ENCODE measurements at places on chromosomes 2 and 18. TPM values are rescaled to one million over a fixed set of nuclear protein-coding genes. Genes with fewer than 3 reads are reported as not detected.
A peak's percentile ranks its signal among the peaks of the same experiment; 100 is the strongest.

DNA sequence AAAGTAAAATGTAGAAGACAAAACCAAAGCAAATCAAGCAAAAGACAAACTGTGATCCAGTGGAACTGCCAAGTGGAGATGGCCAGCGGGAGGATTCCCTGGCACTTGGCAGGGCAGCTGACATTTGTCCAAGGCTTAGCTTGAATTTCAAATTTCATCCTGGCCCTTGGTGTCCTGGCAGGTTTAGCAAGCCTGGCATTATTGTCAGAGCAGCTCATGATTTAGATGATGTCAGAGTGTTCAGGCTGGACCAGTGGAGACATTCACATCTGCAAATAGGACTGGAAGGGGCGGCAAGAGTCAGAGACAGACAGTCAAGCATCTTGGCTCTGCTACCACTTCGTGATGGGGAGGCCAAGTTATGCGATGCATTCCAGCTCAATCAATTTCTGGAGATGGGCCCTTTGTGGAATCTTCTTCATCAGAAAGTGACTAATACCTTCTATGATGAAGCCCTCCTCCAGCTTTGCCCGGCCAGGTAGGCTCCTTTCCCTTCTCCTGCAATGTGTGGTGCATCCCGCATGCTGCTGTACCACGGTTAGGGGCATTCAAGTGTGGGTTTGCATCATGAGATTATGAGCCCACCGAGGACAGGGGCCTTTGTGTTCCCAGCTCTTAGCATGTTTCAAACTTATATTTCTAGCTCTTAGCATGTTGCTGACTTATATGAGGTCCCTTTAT lies 199.7 kb downstream of the ANKRD30B start:
- H3K4me1 ChIP-seq, result no peaks in the 10 kb centered on the region
- H3K4me3 ChIP-seq, result no peak overlapping the region
- DNase-seq, result no peak

GRCh38 chr2:219388907-219389156 lies 1.1 kb upstream of the DNPEP start:
- H3K4me3 ChIP-seq, result no peak overlapping the region
- peak overlapping the region; percentile 79 for H3K27ac ChIP-seq
- no peak for DNase-seq
- peaks cover 9% of the 10 kb centered on the region for H3K4me1 ChIP-seq
- peaks cover 24% of the 10 kb centered on the region for H3K36me3 ChIP-seq

Gene AKAIN1
- 0.84 TPM for total RNA-seq

GRCh38 chr2:61774351-61774750 lies 79.5 kb downstream of the FAM161A start:
- no peak overlapping the region for H3K27ac ChIP-seq
- no peaks in the 10 kb centered on the region for H3K27me3 ChIP-seq
- no peak overlapping the region for H3K4me3 ChIP-seq
- H3K36me3 ChIP-seq, result no peaks in the 10 kb centered on the region

Gene WNT6
- 0.61 TPM for total RNA-seq

DNA sequence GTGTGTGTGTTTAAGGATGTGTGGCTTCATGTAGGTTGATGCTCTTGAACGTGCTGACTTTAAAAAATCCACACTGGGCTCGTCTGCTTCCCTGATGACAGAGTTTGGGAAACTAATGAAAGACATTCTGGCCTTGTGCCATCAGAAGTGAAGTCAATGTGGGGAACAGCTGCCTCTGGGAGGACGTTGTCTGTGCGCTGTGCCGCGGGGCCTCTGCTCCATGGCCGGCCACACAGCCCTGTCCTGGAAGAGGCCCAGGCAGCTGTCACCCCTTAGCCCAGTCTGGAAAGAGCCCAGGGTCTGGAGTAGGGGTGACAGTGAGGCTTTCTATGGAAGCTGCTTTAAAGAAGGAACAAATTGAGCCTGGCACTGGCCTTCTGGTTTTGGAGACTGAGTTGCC lies 155.8 kb downstream of the SH3RF3 start:
- H3K4me3 ChIP-seq, result no peak overlapping the region
- H3K4me1 ChIP-seq, result peaks cover 8% of the 10 kb centered on the region
- DNase-seq, result peak; percentile 35
- H3K27ac ChIP-seq, result peak overlapping the region; percentile 55
- no peaks in the 10 kb centered on the region for H3K27me3 ChIP-seq

DNA sequence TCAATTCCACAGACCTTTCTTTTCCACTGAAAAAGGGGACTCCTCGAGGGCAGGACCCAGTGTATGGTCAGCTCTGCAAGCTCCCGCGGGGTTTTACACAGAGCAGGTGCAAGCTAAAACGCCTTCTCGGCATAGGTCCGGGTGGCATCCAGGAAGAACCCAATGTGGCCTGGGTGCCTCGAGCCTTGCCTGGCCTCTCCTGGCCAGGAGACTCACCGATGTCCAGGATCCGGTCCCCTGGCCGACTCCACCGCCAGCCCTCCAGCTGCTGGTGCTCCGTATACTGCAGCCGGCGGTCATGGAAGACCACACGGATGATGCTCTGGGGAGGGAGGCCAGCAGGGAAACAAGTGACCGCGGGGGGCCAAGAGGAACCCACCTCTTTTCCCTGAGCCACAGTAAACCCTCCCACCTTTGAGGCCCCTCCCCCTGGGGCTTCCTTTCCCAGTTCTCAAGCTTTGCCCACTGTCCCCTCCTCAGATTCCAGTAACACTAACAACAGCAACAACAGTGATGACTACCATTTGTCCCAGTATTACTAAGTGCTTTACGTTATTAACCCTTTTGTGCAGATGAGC lies 36.1 kb downstream of the TFCP2L1 start:
- no peak overlapping the region for H3K4me3 ChIP-seq
- no peaks in the 10 kb centered on the region for H3K4me1 ChIP-seq
- H3K27me3 ChIP-seq, result no peaks in the 10 kb centered on the region
- no peak overlapping the region for H3K27ac ChIP-seq
- no peaks in the 10 kb centered on the region for H3K36me3 ChIP-seq

Gene RBFA
- 25.0 TPM for total RNA-seq

DNA sequence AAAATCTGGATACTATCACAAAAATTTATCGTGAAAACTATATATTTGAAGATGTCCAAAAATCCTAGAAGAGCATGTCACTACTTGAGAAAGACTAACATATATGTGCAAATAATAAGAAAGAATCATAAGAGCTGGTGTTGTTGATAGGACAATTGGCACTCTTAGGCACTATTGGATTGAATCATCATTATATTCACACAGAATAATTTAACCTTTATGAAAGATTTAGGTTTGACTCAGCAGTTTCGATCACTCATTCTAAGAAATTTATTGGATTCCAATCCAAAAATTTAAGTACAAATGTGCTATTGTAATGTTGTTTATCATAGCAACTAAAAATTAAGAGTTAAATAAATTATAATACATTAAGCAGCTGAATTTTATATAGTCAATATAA lies 503.6 kb downstream of the SPAG16 start:
- no peaks in the 10 kb centered on the region for H3K36me3 ChIP-seq
- H3K4me3 ChIP-seq, result no peak overlapping the region
- no peaks in the 10 kb centered on the region for H3K4me1 ChIP-seq
- DNase-seq, result no peak
- no peaks in the 10 kb centered on the region for H3K27me3 ChIP-seq

GRCh38 chr2:43759195-43759594 lies 14.6 kb upstream of the DYNC2LI1 start:
- no peak overlapping the region for H3K4me3 ChIP-seq
- H3K27ac ChIP-seq, result no peak overlapping the region
- DNase-seq, result no peak
- H3K4me1 ChIP-seq, result peaks cover 4% of the 10 kb centered on the region

GRCh38 chr2:170362313-170362870 lies 184.4 kb downstream of the MYO3B start:
- no peak overlapping the region for H3K4me3 ChIP-seq
- no peaks in the 10 kb centered on the region for H3K36me3 ChIP-seq
- DNase-seq, result no peak
- no peak overlapping the region for H3K27ac ChIP-seq

DNA sequence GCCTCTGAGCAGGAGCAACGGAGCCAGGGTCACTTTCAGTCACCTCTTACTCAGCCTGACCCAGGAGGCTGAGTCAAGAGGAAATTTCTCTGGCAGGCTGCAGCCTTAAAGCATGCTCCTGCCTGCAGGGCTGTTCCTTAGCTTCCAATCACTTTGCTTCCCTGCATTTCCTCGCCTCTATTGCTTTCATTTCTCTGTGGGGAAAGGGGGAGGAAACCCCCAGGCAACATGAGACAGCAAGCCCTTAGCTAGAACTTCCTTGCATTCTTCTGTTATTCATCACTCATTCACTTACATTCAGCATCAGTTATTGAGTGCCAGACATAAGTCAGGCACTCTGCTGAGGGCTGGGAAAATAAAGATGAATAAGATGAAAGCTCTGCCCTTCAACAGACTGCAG lies 13.0 kb downstream of the XDH start:
- DNase-seq, result no peak
- H3K27ac ChIP-seq, result no peak overlapping the region
- no peak overlapping the region for H3K4me3 ChIP-seq

GRCh38 chr18:51537487-51537886 lies 340.0 kb upstream of the MEX3C start:
- no peak overlapping the region for H3K4me3 ChIP-seq
- no peaks in the 10 kb centered on the region for H3K27me3 ChIP-seq
- H3K27ac ChIP-seq, result no peak overlapping the region
- H3K36me3 ChIP-seq, result no peaks in the 10 kb centered on the region
- no peaks in the 10 kb centered on the region for H3K4me1 ChIP-seq
- no peak for DNase-seq

Gene HTR2B
- total RNA-seq, result 51.4 TPM

DNA sequence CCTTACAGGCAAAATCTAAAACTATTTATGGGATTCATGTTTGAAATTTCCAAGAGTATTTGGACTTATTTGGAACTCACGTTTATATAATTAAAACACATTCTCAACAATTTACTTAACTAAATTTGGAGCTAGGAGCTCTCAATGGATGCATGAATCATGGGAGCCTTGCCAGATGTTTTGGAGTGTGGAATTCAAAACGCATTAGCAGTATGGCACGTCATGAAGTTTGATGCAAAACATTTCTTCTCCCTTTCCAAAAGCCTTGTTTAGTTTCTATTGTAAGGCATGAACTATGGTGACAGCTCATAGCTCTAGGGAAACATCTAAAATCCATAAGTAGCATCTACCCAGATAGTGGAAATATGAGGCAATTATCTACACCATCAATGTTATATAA lies 701.6 kb downstream of the SATB2 start:
- H3K27ac ChIP-seq, result no peak overlapping the region
- no peak for DNase-seq
- H3K36me3 ChIP-seq, result no peaks in the 10 kb centered on the region
- no peaks in the 10 kb centered on the region for H3K4me1 ChIP-seq
- H3K27me3 ChIP-seq, result no peaks in the 10 kb centered on the region
- no peak overlapping the region for H3K4me3 ChIP-seq

DNA sequence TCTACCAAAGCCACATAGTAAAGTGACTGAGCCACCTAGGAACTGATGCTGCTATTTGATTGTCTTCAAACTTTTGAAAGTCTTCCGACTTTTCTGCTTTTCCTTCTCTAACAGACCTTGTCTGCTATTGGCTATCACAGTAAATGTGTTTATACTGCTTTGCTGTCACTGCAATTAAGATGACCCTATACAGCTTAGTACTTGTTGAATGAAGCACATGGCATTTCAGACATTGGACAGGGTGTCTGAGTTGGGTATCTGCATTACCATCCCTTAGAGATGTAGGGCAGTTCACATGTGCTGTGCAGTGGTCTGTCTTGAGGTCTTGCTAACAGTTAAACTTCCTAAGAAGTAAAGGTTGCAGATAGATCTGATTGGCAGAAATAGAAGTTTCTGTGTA lies 3.6 kb downstream of the WDR43 start:
- DNase-seq, result no peak
- no peak overlapping the region for H3K27ac ChIP-seq
- H3K4me1 ChIP-seq, result peaks cover 44% of the 10 kb centered on the region
- no peaks in the 10 kb centered on the region for H3K27me3 ChIP-seq

DNA sequence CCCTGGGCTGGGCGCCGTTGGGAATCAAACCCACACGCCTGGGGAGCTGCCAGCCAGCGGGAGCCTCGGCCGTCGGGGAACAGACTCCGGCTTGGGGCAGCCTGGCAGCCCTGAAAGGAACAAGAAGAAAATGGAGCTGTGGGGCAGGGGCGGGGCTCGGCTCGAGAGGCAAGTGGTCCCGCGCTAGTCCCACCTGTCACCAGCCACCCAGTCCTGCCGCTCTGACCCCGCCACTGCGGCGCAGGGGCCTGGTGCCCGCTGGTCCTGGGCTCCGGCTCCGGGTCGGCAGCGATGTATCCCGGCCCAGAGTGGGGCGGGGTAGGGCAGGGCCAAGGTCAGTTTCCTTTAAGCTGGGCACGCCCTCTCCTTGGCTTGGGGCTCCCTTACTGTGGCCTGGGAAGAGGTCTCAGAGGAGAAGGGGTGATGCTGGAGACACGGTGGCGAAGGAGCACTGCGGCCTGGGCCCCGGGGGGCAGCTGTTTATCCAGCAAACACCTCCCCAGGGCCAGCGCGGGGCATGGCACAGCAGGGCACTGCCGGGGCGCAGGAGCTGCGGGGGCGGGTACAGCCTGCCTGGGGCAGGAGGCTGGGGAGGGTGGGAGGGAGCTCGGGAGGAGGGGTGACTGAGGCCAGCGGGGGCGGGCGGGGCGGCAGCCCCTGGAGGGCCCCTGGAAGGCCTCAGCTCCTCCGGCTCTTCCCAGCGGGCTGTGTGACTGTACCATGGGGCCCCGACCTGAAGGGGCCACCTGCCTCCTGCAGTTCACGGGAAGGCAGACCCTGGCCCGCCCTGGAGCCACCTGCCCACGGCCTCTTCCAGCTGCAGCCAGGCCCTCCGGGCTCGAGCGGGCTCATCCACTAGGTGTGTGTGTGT lies 15.6 kb downstream of the ODC1 start:
- no peak overlapping the region for H3K27ac ChIP-seq
- no peaks in the 10 kb centered on the region for H3K4me1 ChIP-seq
- no peak for DNase-seq
- H3K36me3 ChIP-seq, result no peaks in the 10 kb centered on the region
- no peak overlapping the region for H3K4me3 ChIP-seq

Gene ZNF385B
- 10.1 TPM for total RNA-seq

DNA sequence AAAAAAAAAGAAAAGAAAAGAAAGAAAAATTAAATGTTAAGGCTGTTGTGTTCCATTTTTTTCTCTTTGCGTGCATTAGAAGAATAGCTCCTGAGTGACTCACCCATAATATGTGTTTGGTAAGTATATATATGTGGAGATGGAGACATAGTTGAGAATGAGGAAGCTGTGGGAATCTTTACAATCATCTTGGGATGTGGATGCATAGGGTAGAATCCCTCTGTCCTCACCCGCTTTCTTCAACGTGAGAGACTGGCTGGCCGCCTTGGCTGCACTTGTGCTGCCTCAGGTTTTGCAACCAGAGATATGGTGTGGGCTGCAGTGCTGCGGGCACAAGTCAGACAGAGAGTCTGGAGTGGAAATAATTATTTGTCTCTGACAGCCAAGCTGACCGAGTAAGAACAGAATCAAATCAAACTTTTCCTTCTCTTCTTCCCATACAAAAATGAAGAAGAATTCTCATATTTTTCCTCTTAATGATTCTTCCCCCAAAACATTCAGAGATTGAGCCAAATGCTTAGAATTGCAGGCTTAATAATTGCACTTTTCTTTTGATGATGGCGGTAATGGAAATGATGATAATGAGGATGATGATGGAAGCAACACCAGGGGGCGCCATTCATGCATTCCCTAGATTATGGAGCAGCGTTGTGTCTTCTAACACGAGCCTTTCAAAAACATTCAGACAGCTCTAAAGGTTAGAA lies 48.5 kb downstream of the SERPINB7 start:
- H3K27ac ChIP-seq, result no peak overlapping the region
- DNase-seq, result peak; percentile 50
- no peaks in the 10 kb centered on the region for H3K36me3 ChIP-seq
- no peak overlapping the region for H3K4me3 ChIP-seq
- H3K4me1 ChIP-seq, result no peaks in the 10 kb centered on the region
- H3K27me3 ChIP-seq, result no peaks in the 10 kb centered on the region

GRCh38 chr2:219045937-219046550 lies 4.7 kb upstream of the CFAP65 start:
- no peak overlapping the region for H3K27ac ChIP-seq
- no peak overlapping the region for H3K4me3 ChIP-seq
- H3K4me1 ChIP-seq, result no peaks in the 10 kb centered on the region
- H3K36me3 ChIP-seq, result no peaks in the 10 kb centered on the region

Gene RAMP1
- 5.0 TPM for total RNA-seq

Gene SOWAHC
- total RNA-seq, result 11.9 TPM
